ENCODE measurements at places on chromosomes 6 and 20.

GRCh38 chr20:32585011-32585585 lies at the start of gene NOL4L:
TSS of gene NOL4L (minus strand) at chr20:32585333. CDS start at chr20:32584890, 443 bp downstream.
- DNase-seq = peak; percentile 60

DNA sequence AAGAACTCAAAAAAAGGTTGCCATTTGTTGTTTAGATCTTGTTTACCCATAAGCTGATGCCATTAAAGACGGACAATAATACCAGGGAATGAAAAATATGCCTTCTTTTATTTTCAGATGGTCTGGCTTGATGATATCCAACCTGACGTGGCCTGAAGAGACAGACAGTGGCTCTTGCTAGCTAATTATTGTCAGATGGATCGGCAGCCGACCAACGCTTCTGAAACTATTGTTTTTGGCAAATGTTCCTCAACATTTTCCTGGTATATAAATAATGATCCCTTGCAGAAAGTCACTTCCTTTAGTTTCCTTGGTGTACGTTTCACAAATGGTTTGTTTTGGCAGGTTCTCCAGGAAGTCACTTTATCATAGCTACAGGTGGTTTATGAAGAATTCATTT lies 290.9 kb upstream of the TSHZ2 start:
- no peak for DNase-seq

GRCh38 chr6:23200946-23201345 lies 631.6 kb downstream of the HDGFL1 start:
- no peak for DNase-seq

DNA sequence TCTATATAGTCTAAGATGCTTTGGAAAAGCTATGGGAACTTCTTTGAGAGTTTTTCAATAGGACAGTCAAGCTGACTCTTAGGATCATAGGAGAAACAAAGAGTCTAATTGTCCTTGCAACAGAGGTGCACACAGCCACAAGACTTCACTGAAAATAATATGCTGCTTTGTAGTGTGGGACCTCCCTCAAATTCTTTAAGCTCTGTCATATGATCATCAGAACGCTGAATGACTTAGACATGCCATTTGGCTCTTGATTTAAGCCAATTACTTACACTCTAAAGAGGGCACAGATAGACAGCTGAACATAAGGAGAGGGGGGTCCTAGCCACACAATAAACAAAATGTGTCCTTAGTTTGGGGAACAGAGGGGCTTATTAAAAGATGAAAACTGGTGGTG lies 818.7 kb upstream of the GJE1 start:
- no peak for DNase-seq

- peak; percentile 31 for DNase-seq
These were observed 84.5 kb downstream of the SLC16A10 start for GRCh38 chr6:111171577-111172400.

DNA sequence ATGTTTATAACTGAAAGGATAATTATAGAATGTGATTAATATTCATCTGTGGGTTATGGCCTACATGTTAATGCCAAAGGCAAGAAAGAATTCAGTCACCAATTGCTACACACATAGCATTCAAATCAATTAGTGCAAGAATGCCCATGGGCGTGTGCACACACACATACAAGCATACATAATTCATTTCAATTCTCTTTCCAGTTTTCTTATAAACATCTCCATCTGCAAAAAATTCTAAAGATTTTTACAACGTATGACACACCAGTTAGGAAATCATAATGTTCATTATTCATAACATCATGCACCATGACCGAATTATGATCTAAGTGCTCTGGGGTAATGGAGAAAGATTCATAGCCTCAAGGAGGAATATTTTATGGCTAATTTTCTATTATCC lies 111.0 kb upstream of the ADTRP start:
- DNase-seq = no peak

- no peak for DNase-seq
These were observed 129.8 kb upstream of the EDN1 start for GRCh38 chr6:12160326-12160725.

GRCh38 chr6:15861486-15861885 lies 198.7 kb upstream of the DTNBP1 start:
- DNase-seq = no peak

GRCh38 chr20:3515379-3516170 lies 44.8 kb downstream of the ATRN start:
- DNase-seq = no peak

DNA sequence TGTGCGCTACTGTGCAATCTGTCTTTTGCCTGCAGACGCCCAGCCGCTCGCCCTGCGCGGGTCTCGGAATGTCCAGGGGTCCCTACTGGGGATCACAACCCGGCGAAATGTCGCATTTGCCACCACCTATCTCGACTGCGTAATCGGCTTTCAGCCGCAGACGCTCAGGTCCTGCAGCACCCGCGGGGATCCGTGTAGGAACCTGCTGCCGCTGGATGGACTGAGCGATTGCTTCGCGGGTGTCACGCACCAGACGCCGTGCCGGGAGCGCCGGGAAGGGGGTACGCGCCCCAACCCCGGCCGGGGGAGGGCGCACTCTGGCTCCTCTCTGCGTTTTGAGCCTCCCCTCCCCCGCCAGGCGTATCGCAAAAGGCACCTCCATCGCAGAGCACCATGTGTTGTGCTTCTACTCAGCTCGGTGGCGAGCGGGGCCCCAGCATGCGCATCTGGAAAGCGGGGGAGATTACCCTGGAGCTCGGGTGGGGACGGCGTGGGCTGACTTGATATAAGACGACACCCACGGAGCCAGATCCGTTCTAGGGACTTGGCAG lies 747 bp upstream of the PTPRA start:
- peak; percentile 71 for DNase-seq

GRCh38 chr20:63103402-63104311 lies 96.9 kb upstream of the BHLHE23 start:
- no peak for DNase-seq

- no peak for DNase-seq
These were observed 547.8 kb downstream of the CDH26 start for GRCh38 chr20:60506061-60506460.

DNA sequence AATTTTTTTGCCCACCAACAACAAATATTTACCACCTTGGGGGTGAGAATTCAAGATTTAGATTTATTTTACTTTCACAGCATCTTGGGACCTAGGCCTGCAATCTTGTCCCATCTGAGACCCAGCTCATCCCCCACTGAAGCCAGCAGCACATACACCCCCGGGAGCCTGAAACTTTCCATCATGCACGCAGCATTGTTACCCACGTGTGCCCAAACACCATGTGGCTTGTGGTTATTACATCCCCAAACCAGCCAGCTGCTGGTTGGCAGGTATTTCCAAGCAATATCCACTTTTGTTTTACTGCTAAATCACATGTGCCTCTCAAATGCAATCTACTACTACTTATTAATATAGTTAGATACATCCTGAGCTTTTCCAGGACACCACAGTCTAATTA lies 149.3 kb upstream of the NT5E start:
- no peak for DNase-seq

- DNase-seq = no peak
These were observed 68.7 kb upstream of the STMND1 start for GRCh38 chr6:17032988-17033634.

DNA sequence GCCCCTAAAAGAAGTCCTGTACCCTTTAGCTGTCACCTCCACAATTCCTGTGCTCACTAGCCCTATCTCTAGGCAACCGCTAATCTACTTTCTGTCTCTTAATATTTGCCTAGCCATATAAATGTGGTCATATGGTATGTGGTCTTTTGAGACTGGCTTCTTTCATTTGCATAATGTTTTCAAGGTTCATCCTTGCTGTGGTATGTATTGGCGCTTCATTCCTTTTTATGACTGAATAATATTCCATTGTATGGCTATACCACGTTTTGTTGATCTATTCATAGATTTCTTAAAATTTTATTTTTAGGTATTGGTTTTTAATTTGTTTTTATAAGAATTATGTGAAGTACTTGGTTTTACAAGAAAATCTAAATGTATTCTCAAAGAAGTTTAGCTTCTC lies 70.0 kb downstream of the MAP3K4 start:
- no peak for DNase-seq

- DNase-seq = peak; percentile 85
These were observed 142.2 kb downstream of the NFATC2 start for GRCh38 chr20:51400051-51400926.

DNA sequence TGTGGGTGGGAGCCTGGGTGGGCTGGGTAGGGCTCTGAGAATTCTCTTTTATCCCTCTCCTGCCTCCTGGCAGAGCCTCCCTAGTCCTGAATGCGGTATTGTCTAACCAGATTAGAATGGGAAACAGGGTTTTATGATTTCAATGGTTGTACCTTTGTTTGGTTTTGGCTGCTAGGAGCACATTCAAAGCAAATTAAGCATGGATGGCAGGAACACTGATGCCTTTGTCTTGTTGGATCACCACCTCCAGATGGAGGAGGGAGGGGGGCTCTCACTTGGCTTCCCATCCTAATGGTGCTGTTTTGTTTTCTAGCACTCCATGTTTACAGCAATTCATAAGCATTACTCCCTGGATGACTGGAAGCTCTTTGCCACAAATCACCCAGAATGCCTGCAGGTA lies 11.6 kb downstream of the GMPR start:
- DNase-seq = no peak

DNA sequence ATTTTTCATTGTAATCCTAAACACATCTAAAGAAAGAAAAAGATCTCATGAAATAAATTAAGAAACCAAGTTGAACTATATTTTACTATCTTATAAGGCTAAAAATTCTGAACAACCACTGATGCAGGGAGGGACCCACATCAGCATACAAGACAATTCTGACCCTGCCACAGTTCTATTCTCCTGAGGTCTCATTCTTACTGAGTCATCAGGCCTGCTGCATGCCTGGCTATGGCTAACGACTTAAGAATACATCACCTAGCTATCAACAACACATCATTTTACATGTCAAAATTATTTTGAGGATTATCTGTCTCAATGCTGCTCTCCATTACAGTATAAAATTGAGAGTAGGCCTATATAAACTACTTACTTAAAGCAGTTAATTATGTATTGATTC lies 52.9 kb downstream of the FBXL4 start:
- DNase-seq = no peak

- DNase-seq = no peak
These were observed 299.1 kb upstream of the ID4 start for GRCh38 chr6:19538096-19538495.

DNA sequence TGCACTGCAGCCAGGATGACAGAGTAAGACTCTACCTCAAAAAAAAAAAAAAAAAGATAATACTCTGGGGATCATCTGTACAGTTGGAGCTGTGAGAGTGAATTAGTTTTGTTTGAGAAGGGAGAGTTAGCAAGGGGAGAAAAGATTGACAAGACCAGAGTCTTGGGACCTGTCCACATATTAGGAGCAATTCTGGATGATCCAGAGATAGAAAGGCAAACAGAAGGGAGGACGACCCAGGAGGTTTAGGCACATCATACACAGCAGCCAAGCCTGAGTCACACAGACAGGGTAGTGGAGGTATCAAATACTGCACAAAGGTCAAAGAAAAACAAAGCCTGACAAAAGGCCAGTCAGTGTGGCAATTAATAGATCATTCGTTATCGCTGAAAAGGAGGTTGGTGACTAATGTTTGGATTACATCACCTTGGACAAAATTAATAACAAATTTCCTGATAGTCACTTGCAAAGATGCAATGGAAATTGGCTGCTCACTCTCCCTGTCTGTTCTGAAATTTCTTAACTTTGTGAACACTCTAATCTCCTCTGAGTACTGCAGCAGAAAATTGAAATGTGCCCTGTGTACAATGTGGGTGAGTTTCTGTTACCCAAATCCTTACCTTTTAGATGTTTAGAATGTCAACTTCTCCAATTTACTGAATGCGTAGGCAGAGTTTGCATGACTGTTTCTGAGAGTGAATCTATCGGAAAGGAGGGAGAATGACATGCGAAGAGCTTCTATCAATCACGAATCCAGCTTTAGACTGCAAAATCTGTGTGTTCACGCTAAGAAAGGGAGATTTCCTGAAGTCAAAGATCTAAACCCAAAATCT lies 105.4 kb downstream of the TSHZ2 start:
- no peak for DNase-seq

- no peak for DNase-seq
These were observed 95.9 kb downstream of the NFATC2 start for GRCh38 chr20:51446656-51447055.

- no peak for DNase-seq
These were observed 105.4 kb upstream of the ESR1 start for GRCh38 chr6:151701911-151702562.

- no peak for DNase-seq
These were observed 8.9 kb downstream of the NFKBIL1 start for GRCh38 chr6:31556307-31556706.

DNA sequence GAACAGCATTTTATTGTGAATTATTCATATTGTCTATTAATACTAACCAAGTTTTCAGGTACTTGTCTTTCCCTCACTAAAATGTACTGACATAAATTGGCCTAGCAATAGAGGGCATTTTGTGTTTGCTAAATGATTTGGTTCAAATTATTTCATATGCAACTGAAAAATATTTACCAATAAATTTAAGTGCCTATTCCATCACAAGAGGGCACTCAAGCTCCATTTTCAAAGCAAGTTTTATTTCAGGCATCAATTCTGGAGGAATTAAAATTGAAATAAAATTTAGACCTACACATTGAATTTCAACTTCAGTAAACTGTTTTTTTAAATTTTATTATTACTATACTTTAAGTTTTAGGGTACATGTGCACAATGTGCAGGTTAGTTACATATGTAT lies 114.3 kb upstream of the SYNCRIP start:
- no peak for DNase-seq

DNA sequence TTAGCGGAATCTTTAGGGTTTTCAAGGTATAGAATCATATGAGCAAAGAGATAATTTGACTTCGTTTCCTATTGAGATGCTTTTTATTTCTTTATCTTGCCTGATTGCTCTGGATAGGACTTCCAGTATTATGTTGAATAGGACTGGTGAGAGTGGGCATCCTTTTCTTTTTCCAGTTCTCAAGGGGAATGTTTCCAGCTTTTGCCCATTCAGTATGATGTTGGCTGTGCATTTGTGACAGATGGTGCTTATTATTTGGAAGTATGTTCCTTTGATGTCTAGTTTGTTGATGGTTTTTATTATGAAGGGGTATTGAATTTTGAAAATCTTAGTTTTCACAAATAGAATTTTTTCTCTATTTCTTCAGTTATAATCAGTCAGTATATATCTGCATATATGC lies 656.6 kb upstream of the MAP3K7 start:
- DNase-seq = no peak

Data from GM13977 (cell line).